ENCODE measurements at places on chromosomes 2 and 18.

DNA sequence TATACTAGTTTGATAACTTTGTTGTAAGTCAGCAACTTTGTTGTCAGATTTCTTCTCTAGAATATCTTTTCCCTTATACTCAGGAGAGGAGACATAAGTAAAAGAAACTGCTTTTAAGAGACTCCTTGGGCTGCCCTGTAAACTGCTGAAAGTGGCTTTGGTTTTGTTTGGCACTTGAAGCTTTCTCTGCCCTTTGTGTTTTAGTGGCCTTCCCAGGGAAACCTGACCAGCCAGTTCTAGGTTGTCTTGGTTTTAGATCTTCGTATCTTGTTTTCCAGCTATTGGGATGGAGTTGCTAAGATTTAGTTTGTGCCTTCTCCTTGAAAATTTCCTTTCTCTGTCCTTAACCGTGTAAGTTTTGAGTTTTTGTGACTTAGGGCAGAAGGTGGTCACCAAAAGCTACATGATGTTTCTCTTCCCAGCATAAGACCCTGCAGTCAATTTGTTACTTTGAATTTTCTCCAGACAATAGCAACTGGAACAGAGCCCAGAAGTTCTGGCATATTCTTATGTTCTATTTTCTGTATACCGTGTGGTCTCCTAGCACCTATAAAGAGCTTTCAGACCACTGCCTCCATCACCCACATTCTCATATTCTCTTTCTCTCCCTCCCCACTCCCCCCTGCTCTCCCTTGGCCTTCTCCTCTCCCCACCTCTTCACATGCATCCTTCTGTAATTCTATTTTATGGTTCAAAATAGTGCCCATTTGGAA, 81.1 kb downstream of the BOLA3 start:
- H3K36me3 ChIP-seq, result peaks cover 33% of the 10 kb centered on the region
- H3K27ac ChIP-seq, result no peak overlapping the region
- H3K4me3 ChIP-seq, result no peak overlapping the region

DNA sequence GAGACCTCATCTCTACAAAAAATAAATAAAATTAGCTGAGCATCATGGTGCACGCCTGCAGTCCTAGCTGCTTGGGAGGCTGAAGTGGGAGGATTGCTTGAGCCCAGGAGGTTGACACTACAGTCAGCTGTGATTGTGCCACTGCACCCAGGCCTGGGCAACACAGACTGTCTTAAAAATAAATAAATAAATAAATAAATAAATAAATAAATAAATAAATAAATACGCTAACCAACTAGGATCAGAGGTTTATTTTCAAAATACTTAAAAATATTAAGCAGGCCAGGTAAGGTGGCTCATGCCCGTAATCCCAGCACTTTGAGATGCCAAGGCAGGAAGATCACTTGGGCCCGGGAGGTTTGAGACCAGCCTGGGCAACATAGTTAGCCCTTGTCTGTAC, 63.6 kb downstream of the KCNG3 start:
- no peak for DNase-seq
- H3K27ac ChIP-seq, result no peak overlapping the region
- no peak overlapping the region for H3K4me3 ChIP-seq
- no peaks in the 10 kb centered on the region for H3K36me3 ChIP-seq

DNA sequence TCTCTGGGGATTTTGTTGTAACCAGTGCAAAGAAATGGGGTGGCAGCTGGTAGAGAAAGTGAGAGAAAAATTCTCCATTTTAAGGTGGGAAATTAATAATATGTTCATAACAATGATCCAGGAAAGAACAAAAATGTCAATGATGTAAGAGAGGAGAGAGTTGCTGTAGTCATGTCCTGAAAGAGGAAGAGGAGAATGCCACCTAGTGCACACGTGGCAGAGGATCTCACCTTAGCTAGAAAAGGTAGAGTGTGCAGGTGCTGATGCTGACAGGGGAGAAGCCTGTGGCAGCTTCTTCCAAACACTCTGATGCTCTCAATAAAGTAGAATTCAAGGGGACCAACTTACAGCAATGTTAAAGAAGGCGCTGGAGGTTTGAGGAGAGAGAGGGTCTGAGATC, 282.9 kb upstream of the PKDCC start:
- H3K36me3 ChIP-seq, result no peaks in the 10 kb centered on the region
- H3K27ac ChIP-seq, result no peak overlapping the region
- no peak overlapping the region for H3K4me3 ChIP-seq

DNA sequence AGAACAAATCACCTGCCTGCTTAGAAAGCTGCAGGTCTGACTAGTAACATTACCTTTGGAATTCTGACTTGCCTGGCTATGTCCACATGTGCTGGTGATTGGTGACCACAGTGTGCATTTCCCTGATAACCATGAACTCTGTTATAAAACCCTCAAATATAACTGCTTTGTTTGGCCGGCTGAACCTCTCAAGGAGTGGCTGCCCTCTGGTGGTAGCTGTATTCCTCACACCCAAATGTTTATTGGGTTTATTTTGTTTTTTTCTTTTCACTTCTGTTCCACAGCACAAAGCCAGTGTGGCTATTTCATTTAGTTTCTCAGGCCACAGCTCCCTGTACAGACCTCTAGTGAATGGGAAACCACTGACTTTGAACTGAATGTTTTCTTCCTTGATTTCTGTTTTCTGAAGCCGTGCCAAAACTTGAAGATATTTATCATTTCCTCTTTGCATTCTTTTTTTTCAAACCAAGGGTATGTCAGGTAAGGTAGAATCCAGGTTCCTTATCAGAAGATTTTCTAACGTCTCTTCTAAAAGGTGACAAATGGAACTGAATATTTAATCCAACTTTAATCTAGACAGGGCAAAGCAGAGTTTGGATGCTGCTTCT, 549.0 kb upstream of the VRK2 start:
- H3K27ac ChIP-seq, result no peak overlapping the region
- H3K36me3 ChIP-seq, result no peaks in the 10 kb centered on the region
- no peak for DNase-seq
- H3K4me1 ChIP-seq, result no peaks in the 10 kb centered on the region
- no peaks in the 10 kb centered on the region for H3K27me3 ChIP-seq

DNA sequence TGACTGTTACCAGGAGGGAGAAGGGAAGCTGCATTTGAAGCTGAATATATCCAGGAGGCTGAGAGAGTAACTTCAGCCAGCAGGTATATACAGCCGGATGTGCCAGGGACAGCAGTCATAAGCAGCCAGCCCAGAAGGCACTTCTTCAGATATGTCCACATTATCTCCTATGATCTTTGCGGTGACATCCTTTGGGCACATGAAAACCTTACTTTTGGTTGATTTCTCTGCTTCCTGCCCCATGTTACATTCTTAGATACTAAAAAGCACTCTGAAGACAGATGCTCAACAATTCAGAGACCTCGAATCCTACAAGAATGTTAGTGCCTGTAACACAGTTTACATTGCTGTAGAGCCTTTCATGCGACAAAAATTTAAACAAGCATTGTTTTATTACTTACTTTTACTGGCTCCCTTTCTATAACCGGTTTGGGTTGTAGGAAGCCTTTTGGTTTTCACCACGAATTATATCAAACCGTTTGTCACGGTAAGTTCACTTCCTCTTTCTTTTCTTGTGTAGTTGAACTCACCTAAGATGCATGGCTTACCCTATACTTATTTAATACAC, 50.3 kb upstream of the TLK1 start:
- H3K27me3 ChIP-seq, result no peaks in the 10 kb centered on the region
- peak overlapping the region; percentile 75 for H3K27ac ChIP-seq
- H3K4me1 ChIP-seq, result peaks cover 38% of the 10 kb centered on the region
- peak; percentile 54 for DNase-seq
- no peaks in the 10 kb centered on the region for H3K36me3 ChIP-seq
- H3K4me3 ChIP-seq, result peak overlapping the region; percentile 45

All from activated T-helper 2 cell treated with anti-CD3 and anti-CD28 coated beads, Interferon-gamma antibody, Interleukin-2, Interleukin-4, amounts not matched to agents 10 μg/mL and 5 μg/mL and 100 μg/mL, durations not matched to agents 14 hours and 24 hours and 36 hours (primary cell).